Sigmoid colon (tissue), 7 donors: ENCODE measurements at places on chromosomes 6 and 20. TPM values are rescaled to one million over a fixed set of nuclear protein-coding genes. Genes with fewer than 3 reads are reported as not detected.

- no peak for DNase-seq
These were observed 21.6 kb downstream of the RREB1 start for GRCh38 chr6:7129360-7129759.

DNA sequence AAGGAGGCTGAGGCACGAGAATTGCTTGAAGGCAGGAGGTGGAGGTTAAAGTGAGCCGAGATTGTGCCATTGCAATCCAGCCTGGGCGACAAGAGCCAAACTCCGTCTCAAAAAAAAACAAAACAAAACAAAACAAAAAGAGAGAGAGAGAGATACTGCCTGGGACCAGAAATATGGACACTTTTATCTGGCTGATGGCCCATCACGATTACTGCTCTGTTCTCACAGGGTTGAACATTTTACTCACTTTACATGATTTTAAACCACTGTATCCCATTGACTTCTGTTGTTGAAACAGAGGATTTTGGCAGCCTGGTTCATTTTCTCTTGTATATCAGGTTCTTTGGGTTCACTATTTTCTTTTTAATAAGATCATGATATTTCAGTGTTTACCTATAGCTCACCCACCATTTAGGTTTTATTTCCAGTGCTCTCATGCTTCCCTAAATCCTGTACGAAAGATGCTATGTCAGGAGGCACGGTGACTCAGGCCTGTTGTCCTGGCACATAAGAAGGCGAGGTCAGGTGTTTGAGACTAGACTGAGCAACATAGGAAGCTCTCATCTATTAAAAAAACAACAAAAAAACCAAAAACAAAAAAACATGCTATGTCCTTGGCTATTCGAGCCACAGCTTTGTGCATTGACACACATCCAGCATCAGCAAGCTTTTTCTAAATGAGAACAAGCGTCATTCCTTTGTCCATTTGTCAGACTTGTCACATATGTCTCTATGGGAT lies 34.5 kb upstream of the RREB1 start:
- DNase-seq = no peak

DNA sequence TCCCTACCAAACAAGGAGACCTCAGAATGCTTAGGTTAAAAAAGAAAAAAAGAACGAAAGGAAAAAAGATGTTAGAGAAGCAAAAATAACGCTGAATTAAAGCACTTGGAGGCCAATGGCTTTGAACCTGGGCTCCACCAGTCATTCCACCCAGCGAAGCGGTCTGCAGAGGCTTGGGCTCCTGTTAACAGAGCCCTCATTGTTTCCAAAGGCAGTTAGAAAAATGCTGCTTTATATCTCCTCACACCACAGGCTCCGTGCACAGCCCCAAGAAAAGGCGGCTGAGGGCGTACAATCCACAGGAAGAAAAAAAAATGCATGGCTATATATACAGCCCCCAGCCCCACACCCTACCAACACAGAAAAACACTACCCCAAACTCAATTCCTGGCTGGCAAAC lies 255.9 kb downstream of the FOXC1 start:
- no peak for DNase-seq

- no peak for DNase-seq
These were observed 23.1 kb upstream of the MAS1L start for GRCh38 chr6:29510746-29511300.

DNA sequence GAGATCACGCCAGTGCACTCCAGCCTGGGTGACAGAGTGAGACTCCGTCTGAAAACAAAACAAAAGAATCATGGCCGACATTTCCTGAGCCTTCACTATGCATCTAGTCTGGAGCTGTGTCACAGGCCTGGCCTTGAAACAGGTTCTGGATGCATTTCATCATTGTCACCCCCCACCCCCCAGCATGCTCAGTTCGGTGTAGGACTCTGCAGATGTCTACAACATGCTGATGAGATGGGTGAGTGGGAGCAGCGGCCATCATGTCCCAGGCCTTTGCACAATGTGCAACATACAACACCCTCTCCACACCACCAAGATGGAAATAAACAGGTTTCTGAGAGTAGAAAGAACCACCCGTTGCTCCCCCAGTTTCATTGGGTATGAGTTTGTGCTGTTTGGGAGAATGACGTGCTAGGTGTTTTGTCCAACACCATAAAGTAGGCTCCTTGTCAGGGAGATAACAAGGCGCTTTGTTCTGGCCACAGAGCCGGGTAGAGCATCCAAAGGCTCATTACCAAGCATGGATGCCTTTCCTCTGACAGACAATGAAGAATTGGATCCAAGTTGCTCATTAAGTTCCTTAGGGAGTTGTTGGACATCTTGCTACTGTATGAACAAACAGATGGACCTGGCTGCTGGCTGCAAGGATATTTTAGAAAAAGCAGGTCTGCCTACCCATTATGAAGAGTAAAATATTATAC lies 22.1 kb downstream of the SNHG17 start:
- DNase-seq = no peak

DNA sequence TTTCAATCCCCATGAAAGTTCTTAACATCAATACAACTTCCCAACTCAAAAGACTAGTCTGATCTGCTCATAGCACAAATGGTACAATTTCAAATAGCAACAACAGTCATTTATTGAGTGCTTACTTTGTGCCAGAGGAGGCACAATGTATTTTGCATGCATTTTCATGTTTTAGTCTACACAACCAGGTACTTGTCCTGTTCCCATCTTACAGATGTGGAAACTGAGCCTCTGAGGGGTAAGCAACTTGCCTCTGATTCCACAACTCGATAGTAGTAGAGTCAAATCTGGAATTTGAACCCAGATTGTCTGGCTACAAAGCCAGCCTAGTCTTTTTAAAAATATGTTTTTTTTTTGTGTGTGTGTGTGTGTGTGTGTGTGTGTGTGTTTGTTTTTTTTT lies 45.6 kb upstream of the TBC1D7 start:
- no peak for DNase-seq

GRCh38 chr6:118980063-118980462 lies 45.1 kb upstream of the MCM9 start:
- DNase-seq = no peak

DNA sequence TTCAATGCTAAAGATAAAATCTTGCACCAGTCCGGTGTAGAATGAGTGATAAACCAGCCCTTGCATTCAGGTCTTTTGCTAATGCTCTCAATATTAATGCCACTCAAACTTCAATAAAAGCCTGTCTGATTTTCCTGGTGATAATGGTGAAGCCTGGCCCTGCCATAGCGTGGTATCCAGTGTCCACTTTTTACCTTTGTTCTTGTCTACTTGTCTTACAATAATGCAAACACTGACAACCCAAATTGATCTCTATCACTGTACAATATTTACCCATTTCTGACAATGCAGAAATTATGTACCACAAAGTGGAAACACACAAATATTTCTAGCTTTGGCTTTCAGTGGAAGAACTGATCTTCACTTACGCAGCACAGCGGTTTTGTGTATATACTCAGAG lies 189.1 kb downstream of the ZDHHC14 start:
- no peak for DNase-seq

GRCh38 chr6:34792605-34793500 lies 970 bp downstream of the BLTP3A start:
- DNase-seq = peak; percentile 67

DNA sequence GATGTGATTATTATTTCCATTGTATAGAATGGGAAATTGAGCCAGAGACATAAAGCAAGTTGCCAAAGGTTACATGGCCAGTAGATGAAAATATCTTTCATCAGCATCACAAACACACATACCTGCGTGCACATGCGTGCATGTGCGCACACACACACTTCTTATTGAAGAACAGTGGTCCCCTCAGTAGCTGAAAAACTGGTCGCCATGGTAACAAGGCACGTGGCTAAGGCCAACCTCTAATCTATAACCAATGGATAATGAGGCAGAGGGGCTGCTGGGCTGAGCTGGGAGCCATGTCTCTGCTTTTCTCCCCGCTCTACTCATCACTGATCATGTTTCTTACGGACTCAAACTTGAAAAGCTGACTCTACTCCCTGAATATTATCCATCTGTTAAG lies 60.3 kb downstream of the NRSN1 start:
- DNase-seq = no peak

DNA sequence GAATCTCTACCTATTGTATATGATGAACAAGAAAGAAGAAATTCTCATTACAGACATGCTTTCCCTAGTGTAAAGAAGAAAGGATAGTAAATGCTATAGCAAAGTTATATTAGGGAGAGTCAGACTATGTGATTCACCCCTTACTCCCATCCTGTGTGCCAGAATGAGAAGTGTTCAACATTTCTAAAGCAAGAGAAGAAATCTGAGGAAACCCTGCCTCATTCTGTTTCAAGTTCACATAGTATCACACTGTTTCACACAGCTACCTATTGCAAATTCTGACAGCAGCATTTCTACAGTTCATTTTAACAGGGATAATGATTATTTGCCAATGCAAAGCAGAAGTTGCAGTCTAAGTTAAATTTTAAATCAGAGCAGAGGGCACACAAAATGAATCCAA lies 267.2 kb upstream of the TCF21 start:
- no peak for DNase-seq

DNA sequence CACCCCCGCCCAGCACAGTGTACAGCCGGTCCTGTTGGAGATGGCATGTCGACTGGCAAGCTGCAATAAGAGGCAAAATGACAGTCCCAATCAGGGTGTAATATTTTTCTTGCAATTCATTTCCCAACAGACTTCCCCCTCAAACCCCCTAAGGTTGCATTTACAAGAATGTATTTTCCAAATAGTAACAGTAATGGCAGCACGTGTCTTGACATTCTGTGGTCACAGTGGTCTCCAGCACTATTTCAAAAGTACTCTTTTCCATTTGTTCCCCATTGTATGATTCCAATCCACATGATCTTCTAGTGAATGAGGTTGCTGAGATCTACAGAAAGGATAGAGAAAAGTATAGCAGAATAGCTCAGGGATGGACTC lies 97.8 kb upstream of the CARMIL1 start:
- no peak for DNase-seq

DNA sequence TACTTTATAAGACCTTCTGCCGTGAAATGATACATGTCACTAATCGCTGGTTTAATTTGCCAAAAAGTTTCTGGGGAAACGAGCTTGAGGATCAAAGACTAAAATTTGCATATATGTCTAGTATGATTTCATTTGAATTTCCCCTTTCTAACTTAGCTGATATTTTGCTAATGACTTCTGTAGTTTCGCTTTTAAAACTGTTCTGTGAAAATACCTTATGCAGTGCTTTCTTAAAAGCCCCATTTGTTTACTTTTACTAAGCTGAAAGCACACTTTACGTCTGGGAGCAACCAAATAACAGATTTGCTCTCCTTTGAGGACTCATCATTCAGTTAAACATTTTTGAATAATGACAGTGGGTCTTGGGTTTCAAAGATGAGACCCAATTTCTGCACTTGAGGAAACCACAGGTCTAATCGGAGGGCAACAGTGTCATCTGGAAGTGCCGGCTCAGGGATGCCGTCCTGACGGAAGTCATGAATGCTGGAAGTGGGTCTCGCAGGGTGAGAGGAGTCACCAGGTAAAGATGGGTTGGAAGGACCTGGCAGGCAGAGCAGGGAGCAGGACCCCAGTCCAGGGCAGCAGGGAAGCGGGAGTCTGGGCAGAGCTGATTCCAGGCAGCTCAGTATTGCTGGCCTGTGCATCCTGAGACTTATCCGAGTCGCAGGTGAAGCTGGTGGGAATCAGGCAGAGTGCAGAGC lies 33.2 kb downstream of the PLEKHG1 start:
- no peak for DNase-seq

- no peak for DNase-seq
These were observed 193.6 kb downstream of the NKAIN2 start for GRCh38 chr6:123997223-123997622.

GRCh38 chr6:162917506-162917905 lies 189.7 kb downstream of the PACRG start:
- no peak for DNase-seq

- no peak for DNase-seq
These were observed 175.1 kb downstream of the JARID2 start for GRCh38 chr6:15420959-15421438.

Gene RNF39
- not detected for total RNA-seq

Gene MYMX
- total RNA-seq = not detected

Gene BPIFB4
- total RNA-seq = not detected

Gene BNIP5
- not detected for total RNA-seq

Gene C6orf132
- not detected for total RNA-seq
